Stimulated activated CD4-positive, alpha-beta T cell treated with anti-CD3 and anti-CD28 coated beads, TNF-alpha, amount 100 ng/mL, for 48 hours (primary cell): ENCODE measurements at places on chromosomes 2 and 18.

- no peak for DNase-seq
These were observed 111.4 kb upstream of the PGAP1 start for GRCh38 chr2:197037863-197038398.

DNA sequence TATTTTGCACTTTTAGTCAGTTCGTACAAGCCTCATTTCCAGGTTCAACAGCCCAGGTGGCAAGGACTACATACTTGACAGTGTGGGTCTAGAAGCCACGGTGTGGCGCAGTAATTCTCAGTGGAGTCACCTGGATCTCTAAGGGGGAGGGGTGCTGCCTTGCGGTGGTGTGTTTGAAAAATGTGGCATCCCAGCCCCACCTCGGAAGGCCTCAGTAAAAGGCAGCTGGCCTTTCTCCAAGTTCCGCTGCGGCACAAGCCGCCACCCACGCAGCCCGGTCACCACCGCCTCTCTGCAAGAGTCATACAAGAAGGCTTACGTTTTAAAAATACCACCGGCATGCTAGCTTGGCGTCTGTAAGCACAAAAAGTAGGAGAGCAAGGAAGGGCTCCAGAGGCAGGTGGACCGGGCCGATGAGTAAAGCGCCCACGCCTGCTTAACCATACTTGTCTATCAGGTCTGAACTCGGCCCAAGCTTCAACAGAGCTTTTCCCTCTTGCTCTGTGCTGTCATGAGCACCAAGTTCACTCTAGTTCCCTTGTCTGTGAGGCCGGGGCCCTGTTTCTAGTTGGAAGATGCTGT, 49.5 kb downstream of the SPRED2 start:
- peak; percentile 81 for DNase-seq

- DNase-seq, result no peak
These were observed 1.7 kb upstream of the DYSF start for GRCh38 chr2:71451705-71452104.

DNA sequence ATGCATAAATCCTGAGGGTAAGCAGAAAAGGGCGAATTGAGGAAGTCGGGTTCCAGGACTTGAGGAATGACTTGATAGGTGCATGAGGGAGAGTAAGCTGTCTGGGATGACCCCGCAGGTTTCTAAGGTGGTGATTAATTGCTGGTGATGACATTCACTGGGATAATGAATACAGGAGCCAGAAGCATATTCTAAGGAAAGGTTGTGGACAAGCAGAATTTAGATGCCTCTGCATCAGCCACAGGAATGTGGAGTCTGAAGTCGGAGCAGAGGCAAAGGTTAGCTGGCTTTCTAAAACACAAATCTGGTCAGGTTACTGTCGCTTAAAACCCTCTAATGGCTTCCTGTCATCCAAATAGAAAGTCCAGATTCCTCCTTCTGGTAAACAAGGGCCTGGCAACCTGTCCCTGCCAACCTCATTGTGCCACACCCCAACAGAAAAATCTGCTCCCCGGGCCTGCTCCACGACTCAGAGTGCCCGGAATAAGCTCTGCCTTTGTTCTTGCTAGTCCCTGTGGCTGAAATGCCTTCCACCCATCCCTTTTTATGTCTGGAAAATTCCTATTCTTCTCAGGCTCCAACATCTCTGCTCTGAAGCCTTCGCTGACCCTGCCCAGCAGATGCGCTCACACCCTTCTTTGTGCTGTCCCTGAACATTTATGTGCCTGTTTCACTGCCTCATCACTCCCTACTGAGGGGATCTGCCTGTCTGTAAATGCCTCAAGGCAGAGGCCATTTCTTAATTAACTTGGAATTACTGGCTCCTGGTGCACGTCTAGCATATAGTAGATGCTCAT, 11.3 kb upstream of the TMEM214 start:
- no peak for DNase-seq

- DNase-seq, result no peak
These were observed 841.6 kb downstream of the MBD2 start for GRCh38 chr18:53382870-53383269.

DNA sequence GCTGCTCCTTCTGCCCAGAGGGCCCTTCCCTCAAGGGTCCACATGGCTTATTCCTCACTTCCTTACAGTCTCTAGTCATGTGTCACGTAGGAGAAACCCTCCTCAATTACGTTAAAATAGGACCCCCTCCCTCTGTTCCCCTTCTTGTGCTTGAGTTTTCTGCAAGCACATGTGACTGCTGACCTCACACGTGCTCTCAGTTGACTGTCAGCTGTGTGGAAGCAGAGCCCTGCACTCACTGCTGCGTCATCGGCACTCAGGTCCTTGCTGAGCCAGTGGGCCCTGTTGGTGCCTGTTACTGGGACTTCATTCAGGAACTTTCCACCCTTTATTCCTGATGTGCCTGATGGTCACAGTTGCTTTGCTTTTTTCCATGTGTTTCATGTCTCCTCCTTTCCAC, 11.1 kb downstream of the ATG16L1 start:
- DNase-seq, result no peak

GRCh38 chr18:70432804-70433400, 144.1 kb downstream of the SOCS6 start:
- no peak for DNase-seq
